ENCODE measurements at places on chromosomes 16 and 17. TPM values are rescaled to one million over a fixed set of nuclear protein-coding genes. Genes with fewer than 3 reads are reported as not detected.

DNA sequence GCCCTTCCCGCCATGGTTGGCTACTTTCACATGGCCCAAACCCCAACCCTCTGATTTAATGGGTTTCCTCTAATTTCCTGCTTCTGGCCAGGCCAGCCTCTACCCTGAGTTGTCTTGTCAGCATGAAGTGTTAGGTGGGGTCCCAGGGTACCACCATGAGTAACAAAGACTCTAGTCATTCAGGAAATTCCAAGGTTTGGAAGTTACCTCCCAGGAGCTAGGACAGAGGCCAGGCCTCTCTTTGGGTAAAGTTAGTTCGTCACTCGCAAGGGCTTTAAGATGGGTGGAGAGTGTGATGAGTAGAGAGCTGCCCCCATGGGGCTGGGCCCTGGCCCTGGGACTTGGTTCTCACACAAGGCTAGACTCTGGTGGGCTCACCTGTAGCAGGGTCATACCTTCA lies 54.6 kb downstream of the PLD6 start:
- DNase-seq: no peak

DNA sequence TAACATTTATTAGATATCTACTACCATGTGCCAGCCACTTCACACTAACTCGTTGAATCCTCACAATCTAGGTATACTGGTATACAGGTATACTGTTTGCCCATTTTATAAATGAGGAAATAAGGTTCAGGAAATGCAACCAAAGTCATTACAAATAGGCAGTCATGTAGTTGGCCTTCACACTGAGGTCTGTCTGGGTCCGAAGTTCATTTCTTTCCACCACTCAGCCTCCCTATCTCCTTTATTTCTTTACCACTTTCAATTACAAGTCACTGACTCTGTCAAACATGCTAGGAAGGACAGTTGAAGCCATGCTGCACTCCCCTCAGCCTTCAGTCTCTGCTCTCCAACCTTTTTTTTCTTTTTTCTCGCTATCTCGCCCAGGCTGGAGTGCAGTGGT lies 20.7 kb upstream of the SIAH1 start:
- DNase-seq: no peak

DNA sequence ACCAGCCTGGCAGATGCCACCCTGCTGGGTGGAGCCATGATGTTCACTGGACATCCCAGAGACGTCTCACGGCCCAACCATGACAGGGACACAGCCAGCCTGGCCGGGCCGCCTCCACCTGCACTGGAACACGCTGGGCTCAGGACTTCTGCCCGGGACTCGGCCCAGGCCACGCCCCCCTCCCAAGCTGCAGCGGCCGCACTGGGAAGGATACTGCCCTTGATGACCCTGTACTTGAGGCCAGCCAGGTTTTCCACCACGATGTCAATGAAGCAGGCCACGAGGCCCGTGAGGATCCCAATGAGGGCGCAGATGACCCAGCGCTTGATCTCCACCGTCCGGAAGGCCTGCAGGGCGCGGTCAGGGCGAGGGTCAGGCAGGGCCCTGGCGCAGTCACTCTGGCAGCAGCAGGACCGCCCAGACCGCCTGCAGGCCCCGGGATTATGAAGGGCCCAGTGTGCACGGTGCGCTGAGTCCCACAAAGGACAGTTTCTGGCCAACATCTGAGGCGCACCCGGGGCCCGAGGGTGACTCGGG lies 14.2 kb downstream of the CLCN7 start:
- DNase-seq: no peak

DNA sequence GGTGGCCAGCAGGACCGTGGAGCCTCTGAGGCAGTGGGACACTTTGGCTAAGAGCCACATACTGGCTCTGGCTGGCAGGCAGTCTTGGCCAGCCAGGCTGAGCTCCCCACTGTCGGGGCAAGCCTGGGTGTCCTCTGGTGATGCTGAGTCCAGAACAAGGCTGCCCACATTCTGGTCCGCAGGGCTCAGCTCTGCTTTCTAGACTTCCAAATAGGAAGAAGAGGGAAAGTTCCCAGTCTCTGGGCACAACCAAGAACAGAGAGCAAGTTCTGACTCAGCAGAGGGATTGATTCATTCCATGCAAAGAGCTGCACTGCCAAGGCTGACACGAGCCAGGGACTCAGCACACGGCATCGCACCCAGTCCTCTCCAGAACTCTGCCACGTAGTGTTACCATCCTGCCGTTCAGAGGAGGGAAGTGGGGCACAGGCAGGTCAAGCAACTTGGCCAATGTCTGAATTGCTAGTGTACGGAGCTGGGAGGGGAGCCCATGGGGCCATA lies 58.9 kb downstream of the NOS2 start:
- no peak for DNase-seq

- no peak for DNase-seq
Measured at GRCh38 chr16:80054647-80055046, 454.1 kb upstream of the MAF start.

DNA sequence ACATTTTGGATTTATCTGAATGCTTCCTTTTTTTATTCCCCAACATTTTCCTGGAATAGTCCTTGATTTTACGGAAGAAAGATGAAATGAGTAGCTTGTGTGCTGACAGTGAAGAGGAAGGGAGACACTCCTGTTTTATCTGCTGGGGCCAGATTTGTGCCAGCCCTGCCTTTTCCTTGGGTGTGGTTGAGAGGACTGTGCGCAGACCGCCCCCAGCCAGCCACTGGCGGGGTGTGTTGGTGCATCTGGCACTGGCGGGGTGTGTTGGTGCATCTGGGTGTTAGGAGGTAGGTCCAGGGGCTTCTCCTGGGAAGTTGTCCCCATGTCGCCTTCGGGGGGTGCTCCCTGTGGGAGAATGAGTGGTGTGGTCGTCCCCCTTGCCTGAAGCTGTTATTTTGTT lies 39.5 kb downstream of the RAP1GAP2 start:
- DNase-seq: no peak

Gene OSGIN1
- 0.30 TPM for total RNA-seq

Gene SHISA9
- total RNA-seq: 0.10 TPM
